ENCODE measurements at places on chromosomes 13 and 19.

DNA sequence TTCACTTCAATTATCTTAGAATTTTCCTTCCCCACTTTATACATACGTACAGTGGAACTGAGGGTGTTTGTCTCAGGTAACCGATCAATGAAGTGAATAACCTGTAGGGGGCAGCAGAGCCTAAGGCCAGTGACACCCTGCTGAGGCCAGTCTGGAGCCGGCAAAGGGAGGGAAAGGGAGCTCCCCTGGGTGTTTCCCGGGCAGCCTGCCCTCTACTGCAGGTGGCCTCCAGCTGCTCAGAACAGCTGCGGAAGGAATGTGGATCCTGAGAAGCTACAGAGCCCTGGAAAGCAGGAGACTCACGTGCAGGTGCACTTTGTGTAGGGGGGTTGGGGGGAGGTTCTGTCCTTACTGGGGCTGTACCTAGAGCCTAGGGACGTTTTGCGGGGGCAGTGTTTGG is 832 bp upstream of the ZNF491 start:
- DNase-seq, result peak; percentile 70

DNA sequence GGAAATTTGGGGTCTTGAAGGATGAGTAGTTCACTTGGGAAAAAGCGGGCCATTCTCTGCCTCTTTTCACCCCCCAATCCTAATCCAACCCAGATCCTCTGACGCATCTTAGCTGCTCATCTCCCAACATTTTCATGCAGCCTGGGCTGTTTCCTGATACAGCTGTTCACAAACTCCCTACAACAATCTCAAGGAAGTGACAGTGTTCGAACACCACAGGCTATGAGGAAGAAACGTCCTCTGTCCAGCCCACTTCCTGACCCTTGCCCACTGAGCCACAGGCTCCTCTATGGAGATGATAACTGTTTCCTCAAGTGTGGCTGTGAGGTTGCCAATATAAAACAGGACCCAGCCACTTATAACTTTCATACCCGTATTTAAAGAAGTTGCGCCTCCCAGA is 16.2 kb downstream of the LMTK3 start:
- no peak for DNase-seq

GRCh38 chr13:73303851-73304250 is 245.0 kb downstream of the KLF5 start:
- no peak for DNase-seq

DNA sequence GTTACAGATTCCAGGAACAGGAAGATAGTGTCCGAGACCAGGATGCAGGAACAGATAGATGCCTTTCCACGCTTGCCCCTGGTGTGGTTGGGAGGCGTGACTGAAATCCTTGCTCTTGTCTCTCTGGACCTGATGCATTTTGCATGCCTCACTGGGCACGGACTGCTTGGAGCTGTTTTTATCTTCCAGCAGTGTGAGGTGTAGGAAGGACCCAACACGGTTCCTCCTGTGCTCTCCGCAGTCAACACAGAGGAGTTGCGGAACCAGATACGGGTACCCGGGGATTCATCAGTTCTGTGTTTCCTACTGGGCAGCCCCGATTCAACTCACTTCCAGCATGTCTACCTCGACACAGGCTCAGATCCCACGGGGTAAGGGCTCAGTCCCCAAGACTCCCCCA is 6.5 kb downstream of the DOT1L start:
- DNase-seq, result no peak

GRCh38 chr13:94716016-94716415 is 3.7 kb upstream of the SOX21 start:
- DNase-seq, result no peak

- no peak for DNase-seq
Observed at GRCh38 chr13:80901111-80901510, 560.2 kb upstream of the SPRY2 start.

GRCh38 chr19:55212447-55212846 is 3.1 kb upstream of the PTPRH start:
- no peak for DNase-seq

GRCh38 chr19:53463263-53463662 is 4.3 kb upstream of the ZNF813 start:
- DNase-seq, result no peak

GRCh38 chr13:44796597-44797490 is 192.4 kb downstream of the NUFIP1 start:
- DNase-seq, result no peak

DNA sequence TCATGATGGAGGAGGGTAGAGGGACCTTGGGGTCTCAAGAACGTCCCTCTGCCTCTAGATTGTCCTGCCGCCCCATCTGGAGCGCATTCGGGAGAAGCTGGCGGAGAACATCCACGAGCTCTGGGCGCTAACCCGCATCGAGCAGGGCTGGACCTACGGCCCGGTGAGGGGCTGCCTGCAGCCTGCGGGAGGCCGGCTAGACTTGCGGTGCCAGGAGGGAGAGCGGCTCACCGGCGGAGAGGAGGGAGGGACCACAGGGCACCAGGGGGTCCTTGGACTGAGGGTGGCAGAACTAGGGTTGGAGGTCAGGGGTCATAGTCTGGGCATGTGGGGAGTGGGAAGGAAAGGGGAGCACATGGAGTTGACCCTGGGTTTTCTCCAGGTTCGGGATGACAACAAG is 29.9 kb downstream of the RYR1 start:
- no peak for DNase-seq

DNA sequence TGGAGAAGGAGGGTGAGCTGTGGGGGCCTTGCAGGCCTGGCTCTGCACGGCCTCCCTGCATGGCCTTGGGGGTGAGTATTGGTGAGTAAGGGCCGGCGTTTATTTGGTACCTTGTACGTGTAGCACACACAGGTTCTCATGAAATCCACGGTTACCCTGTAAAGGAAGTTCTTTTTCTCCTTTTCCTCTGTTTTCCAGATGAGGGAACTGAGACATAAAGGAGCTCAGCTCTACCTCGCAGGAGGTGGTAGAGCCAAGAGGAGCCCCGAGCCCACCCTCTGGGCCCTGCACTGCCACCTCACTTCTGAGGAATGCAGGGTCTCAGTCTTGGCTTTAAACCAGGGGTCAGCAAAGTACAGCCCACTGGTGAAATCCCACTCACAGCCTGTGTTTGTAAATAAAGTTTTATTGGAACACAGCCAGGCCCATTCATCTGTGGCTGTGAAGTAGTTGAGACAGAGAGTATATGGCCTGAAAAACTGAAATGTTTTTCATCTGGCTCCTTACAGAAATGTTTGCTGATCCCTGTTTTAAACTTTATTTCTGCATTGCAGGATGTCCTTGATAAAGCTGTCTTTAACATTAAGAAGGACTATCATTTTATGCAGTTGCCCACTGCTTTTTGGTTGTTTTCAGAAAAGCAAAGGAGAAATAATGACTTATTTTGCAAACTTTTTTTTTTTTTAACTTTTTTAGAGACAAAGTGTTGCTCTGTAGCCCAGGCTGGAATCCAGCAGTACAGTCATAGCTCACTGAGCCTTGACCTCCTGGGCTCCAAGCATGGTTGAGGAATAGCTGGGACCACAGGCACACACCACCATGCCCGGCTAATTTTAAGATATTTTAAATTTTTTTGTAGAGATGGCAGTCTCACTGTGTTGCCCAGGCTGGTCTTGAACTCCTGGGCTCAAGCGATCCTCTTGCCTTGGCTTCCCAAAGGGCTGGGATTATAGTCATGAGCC is 6.4 kb downstream of the EPN1 start:
- no peak for DNase-seq

DNA sequence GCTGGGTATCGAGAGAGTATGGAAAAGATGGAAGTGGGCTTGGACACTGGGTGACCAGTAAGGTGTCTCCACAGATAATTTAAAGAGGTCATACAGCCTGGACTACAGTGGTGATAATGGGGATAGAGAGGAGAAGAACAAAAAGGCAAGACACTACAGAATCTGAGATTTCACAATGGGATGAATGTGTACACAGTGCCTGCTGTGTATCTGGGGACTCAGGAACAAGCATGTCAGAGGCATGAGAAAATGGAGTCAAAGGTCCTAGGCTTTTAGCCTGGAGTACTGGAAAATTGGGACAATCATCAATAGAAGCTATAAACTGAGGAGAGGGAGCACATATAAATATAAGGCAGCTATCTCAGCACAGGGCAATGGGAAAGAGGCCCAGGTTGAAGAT is 69.4 kb downstream of the TSC22D1 start:
- DNase-seq, result no peak

- no peak for DNase-seq
Observed at GRCh38 chr13:94280349-94280748, 199.1 kb downstream of the DCT start.

DNA sequence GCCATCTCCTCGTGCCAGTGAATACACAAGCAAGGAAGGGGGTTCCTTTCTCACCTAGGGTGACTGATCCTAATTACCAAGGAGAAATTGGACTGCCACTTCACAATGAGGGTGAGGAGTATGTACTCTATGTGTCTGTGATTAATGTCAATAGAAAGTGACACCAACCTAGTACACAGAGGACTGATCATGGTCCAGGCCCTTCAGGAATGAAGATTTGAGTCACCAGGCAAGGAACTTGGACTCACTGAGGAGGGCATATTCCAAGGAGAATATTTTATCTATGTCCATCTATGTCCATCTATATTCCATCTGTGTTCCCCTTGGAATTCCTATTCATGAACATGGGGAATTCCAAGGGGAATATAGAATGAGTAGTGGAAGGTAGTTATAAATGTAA is 9.2 kb upstream of the ALOX5AP start:
- DNase-seq, result no peak

- DNase-seq, result peak; percentile 25
Observed at GRCh38 chr19:4304538-4305256, at the start of gene FSD1. FSD1 (plus strand) TSS chr19:4304598; CDS start chr19:4304747, 149 bp downstream.

DNA sequence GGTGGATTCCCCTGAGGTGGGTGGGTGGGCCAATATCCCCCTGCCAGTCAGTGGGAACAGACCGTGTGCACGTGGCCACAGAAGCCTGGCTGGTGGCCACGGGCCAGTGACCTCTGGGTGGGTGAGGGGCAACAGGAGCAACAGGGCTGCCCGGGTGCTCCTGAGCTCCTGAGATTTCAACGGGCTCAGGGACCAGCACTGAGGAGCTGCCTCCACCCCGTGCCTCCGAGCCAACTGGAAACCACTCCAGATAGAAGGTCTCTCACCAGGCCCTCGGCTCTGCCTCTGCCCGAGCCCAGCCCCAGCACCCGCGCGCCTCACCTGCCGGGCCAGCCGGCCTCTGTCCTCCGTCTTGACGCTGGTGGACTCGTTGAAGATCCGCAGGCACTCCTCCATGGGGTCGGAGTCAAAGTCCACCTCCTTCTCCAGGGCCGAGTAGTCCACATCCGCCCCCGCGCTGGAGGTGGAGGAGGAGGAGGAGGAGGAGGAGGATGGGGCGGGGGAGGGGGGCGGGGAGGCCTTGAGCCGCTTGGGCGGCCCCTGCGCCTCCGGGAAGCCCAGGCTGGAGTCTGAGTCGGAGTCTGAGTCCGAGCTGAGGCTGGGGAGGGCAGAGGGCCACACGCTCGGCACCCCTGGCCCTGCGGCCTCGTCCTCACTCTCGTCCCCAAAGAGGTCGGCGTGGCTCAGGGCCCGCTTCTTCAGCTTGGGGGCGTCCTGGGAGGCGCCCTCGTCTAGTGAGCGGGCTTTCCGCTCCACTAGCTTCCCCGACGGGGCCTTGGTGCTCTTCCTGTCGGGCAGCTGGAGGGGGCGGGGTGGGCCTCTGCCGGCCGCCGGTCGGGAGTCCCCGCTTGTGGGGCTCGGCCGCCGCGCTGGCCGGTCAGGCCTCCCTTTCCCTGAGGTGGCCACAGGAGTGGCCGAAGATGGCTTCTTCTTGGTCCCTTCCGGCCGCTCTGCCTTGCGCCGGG is 14.8 kb upstream of the ATP8B3 start:
- no peak for DNase-seq

DNA sequence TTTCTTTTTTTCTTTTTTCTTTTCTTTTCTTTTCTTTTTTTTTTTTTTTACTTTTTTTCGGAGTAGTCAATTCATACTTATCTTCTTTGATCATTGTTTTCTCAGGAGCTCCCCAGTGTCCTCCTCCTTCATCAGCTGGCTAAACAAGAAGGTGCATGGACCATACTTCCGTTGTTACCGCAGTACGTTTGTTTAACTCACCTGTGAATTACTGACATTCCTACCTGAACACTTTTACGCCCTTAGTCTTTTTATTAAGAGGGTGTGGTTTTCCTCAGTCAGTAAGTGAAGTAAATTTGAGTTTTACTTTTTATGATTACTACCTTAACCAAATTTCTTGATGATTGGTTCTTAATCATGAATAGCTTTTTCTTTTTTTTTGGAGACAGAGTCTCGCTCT is 47.1 kb downstream of the B3GLCT start:
- DNase-seq, result no peak

DNA sequence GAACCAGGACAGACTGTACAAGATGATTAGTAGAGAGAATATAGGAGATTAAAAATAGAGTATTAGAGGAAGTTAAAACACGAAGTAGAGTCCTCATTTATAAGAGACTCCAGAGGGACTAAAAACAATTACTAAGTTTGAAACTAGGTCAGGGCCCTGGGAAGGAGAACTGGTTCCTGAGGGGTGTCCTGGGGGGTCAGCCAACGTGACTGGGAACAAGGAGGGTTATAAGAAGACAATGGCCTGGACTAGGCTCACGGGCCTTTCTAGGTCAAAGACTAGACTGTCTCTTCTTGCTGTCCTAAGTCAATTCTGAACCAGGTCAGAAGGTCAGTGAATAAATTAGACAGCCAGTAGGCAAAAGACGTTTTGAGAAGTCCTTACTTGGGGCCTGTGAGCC is 165.3 kb downstream of the IER2 start:
- no peak for DNase-seq

- no peak for DNase-seq
Observed at GRCh38 chr13:30587739-30588138, 30.0 kb upstream of the USPL1 start.

GRCh38 chr13:76812206-76812897 is 73.9 kb downstream of the KCTD12 start:
- DNase-seq, result no peak

DNA sequence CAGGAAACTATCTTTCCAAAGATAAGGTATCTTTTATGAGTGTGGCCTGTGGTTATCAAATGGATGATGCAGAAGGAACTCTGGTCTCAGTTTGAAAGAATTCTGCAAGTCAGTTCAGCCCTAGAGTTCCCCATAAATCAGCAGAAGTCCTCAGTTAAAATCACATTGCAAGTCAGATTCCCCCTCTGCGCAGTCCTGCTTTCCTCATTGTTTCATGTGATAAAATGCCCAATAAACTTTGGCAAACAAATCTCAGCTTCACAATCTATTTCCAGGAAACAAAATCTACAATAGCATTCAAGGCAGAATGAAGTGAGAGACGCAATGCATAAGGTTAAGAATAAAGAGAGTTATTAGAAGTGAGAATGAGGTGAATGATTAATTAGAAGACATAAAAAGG is 216.3 kb upstream of the KLHL1 start:
- no peak for DNase-seq

Data from T follicular helper cell (primary cell).